SW 1271 (cell line): ENCODE measurements at places on chromosomes 4 and X.

- no peak for DNase-seq
These were observed 609 bp upstream of the SLC25A6 start for GRCh38 chrX:1392376-1393068.

- peak; percentile 6 for DNase-seq
These were observed 489.5 kb downstream of the STIM2 start for GRCh38 chr4:27350161-27350560.

DNA sequence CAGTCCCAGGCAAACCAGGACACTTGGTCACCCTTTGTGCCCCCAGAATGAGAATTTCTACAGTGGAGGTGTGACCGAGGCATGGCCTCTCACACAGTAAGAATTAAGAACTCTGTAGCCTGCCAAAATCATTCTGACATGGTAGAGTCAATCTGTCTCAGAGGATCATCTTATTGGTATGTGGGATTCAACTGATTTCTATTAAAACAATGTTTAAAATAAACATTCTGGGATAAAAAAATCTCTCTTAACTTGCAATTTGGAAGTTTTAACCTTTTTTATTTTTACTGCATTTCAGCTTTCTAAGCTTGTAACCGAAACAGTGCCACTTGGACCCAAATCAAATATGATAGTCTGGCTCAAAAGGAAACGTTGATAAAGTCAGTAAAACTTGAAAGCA, 165.4 kb upstream of the LDB2 start:
- no peak for DNase-seq

DNA sequence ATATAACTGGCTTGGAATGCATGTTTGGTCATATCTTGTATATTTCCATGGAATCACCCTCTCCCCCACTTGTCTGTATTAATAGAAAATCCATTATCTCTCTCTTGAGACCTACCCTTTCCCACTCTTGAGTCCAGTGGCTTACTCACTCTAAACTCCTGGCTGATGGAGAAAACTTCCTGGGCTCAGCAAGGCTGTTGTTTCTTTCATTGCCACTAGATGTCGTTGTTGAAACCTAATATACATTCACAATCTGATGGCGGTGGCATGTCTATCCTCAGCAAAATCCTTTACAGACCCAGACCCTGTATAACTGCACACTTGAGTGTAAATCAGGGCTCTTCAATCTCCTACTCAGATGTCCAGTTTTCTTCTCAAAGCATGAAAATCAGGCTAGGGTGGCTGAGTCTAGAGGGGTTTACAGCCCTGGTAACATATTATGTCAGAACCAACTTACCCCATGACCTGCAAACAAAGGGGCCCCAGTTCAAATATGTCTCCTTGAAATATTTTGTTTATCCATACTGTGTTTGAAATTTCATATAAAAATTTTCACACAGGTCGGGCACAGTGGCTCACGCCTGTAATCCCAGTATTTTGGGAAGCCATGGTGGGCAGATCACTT, 70.0 kb upstream of the FAM241A start:
- peak; percentile 54 for DNase-seq

GRCh38 chr4:6688879-6689505, 4.7 kb upstream of the S100P start:
- peak; percentile 65 for DNase-seq

GRCh38 chr4:6520051-6520636, 47.7 kb upstream of the PPP2R2C start:
- no peak for DNase-seq

DNA sequence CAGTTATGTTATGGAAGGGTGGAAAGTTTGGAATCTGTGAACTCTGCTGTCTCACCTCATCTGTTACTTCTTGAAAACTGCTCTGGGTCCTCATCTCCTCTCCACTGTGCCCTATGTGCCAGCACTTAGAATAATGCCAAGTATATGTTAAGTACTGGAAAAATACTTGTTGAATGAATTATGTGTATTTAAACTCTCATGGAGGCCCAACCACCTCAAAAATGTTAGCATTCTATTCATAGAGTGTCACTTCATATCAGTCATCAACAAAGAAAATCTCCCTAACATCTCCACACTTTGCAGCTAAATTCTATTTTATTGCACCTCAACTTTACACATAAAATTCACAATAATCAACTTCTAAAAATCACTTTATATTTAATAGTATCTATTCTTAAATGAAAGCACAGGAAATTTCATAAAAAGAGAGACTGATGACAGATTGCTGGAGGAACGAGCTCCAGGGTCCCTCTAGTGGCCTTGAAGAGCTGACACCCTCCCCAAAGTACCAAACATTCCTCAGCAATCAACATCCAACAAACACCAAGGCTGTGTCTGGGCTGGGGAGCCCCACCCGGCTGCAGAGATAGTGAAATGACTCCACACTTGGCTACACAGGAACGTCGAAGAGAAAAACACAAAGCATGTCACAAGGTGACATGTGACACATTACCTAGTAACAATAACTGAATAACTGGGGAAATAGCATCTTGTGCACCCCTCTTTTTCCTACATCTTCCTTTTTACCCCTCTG, 45.8 kb downstream of the SLC39A8 start:
- peak; percentile 28 for DNase-seq

DNA sequence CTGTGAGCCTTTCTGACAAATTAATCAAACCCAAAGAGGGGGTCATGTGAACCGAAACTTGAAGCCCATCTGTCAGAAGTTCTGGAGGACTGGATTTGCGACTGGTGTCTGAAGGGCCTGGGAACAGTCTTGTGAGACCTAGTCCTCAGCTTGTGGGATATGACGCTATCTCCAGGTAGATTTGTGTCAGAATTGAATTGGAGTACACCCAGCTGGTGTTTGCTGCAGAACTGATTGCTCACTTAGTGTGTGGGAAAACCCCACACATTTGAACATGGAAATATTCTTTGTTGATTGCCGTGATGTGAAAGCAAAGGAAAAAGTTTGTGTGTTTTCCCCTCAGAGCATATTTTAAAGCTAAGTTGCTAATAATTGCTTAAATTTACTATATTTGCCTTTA, 30.3 kb upstream of the TMSB15B start:
- DNase-seq = no peak

DNA sequence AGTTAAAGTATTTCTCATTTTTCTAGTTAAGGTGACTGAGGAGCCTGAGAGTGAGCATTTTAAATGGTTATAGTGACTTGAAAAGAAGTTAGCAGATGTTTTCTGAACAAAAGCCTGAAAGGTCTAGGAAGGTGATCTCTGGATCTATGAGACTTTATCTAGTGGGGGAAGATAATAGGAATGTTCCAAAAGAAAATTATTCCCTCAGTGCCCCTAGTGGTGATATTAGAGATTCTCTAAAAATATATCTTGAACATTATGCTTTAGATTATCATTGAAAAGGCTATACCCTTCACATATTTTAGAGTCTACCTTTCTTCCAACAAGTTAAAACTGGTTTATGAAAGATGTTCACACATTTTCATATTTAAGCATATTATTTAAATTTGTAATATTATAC, 69.0 kb upstream of the SPANXN1 start:
- peak; percentile 4 for DNase-seq

DNA sequence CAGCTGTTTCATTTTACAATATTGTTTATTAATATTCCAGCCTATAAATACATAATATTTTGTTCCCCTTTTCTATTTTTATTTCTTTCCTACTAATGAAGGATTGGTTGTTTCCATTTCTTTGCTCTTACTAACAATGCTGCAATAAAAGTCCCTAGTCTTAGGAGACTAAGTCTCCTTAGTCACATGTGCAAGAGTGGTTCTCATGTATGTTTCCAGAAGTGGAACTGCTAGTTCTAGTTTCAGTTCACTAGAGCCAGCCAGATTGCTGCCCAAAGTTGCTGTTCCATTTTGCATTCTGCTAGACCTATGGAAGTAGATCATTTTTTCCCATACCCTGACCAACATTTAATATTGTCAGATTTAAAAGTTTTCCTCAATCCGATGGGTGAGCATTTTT, 44.3 kb downstream of the CNGA1 start:
- no peak for DNase-seq

DNA sequence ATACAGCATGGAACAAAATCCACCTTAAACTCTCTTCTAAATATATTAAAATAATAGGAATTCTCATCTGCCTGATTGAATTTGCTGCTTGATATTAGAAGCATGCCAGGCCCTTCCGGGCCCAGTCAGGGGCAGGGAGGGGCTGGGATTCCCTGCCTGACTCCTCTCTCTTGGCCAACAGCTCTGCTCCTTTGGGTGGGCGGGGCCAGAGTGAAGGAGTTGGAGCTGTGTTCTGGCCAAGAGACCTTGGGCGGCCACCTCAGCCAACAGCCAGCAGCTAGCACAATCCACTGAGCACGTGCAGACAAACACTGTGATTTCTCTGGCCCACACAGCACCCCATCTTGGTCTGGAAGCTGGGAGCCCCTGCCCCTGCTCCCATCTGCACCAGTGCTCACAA, 140.3 kb downstream of the PJA1 start:
- no peak for DNase-seq

DNA sequence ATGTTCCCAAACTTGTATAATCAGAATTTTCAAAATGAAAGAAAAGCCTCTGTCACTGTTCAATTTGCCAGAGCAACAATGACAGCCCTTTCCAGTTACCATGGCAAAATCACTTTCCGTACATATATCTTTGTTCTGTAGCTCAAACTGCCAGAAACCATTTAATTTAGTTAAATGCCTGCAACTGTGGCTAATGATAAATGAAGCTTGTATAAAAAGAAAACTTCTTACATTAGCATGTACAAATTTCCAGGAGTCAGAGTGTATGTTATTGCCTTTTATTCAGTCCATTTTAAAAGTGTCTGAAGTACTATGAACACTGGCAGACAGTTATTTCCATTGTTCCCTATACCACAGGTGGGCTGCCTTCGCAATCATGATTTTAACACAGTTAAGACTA, 30.3 kb downstream of the ARAP2 start:
- no peak for DNase-seq

GRCh38 chr4:131093303-131093702, 1997.4 kb downstream of the C4orf33 start:
- no peak for DNase-seq

GRCh38 chr4:117577686-117578311, 456.5 kb upstream of the NDST3 start:
- no peak for DNase-seq

GRCh38 chrX:48816014-48816810, 10.1 kb upstream of the ERAS start:
- DNase-seq = no peak

- DNase-seq = no peak
These were observed 336.8 kb downstream of the BCOR start for GRCh38 chrX:39760930-39761329.

DNA sequence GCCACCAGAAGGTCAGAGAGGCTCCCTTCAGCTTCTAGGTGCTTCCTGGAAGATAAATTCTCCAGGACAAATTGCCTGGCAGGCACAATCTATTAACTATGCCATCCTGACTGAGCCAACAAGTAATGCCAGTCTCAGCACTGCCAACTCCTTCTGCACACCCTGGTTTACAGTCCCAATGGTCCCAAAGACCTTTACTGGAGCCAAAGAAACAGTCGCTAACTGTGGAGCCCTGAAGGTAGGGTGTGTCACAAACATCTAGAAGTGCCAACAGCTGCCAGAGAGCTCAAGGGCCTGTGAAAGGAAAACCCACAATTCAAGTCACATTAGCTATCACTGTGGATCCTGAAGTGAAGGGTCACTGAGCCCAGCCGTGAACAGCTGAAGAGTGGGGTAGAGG, 34.9 kb upstream of the CITED1 start:
- no peak for DNase-seq

DNA sequence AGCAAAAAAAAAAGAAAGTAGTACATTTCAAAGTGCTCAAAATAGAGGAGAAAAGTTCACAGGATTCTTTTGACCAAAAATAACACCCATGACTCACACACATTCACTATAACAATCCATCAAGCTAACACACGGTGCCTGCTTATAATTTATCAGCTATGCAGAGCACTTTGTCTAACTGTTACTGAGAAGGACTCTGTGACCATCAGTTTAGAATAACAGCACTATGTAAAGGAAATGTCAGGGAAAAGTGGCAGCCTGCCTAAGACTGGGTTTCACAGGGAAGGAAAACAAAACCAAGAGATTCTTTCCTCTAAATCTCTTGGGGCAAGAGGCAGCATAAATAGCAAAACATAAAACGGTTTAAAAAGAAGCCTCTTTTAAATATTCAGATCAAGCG, 54.8 kb downstream of the CCDC149 start:
- no peak for DNase-seq

- no peak for DNase-seq
These were observed at the start of gene KDR for GRCh38 chr4:55125087-55125721. KDR (minus strand) TSS chr4:55125595; CDS start chr4:55125293, 302 bp downstream.

DNA sequence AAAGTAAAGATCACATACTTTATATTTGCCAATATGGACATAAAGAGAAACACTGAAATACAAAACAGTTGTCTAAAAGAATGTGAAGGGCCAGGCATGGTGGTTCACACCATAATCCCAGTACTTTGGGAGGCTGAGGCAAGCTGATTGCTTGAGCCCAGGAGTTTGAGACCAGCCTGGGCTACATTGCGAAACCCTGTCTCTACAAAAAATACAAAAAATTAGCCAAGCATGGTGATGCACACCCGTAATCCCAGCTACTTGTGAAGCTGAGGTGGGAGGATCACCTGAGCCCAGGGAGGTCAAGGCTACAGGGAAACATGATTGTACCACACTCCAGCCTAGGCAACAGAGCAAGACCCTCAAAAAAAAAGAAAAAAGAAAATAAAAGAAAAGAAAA, 11.8 kb downstream of the RBM47 start:
- no peak for DNase-seq

- no peak for DNase-seq
These were observed 591.9 kb downstream of the TECRL start for GRCh38 chr4:63817196-63817865.

DNA sequence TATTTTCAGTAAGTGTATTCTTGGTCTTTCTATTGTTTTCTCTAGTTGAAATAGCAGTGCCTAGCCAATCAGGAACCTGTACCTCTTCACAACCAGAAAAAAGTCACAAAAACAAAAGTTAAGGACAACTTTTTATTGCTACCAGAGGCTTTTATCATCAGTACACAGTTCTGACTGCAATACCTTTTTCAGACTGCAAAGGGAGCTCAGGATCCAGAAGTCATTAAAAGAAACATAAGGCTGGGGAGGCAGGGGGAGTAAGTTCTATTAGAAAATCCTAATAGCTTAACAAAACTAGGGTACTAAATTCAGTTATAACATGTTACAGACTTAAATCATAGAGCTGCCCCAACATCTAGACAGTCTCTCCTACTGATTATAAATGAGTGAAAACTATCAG, 28.8 kb downstream of the CCNI start:
- DNase-seq = peak; percentile 13

DNA sequence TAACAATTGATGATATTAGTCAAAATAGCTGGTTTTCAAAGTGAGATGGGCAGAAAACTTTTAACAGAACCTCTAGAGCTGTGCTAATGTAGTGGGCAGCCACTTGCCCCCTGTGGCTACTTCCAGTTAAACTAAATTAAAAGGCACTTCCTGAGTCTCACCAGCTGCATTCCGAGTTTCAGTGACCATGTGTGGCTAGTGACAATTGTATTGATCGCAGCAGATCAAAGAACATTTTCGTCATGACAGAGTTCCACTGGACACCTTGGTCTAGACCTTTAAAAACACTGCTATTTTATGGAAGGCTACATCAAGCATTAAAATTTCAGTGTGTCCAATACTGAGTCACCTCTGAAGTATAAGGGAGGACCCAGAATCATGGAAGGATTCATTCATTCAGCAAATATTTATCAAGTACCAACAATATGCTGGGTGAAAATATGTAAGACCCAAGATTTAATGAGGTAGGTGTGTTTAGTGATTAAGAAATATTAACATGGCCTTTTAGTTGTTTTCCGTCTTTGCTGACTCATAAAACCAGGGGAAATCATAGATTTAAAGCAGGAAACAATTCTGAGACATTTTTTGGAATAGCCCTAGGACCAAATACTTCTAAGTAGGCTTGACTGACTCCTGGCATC, 5.1 kb upstream of the FAT1 start:
- DNase-seq = no peak

GRCh38 chr4:82851885-82852750, 38.8 kb downstream of the SEC31A start:
- no peak for DNase-seq
